ENCODE measurements at places on chromosomes 6 and 20.

DNA sequence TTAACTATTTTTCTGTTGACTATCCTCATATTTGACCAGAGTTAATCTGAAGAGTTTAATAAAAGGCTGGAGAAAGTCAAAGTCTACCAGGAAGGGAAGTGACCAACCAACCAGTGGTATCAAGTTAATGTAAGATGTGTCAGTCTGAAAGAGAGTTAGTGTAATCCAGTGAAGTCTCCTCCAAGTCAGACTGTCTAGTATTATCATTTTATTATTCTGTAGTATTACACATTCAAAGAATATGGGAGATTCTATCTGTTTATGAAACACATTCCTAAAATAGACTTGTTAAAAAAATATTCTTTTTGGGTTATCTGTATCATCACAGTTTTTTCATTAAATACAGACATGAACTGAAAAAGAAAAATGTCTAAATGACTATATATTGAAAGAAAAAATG is 194.4 kb downstream of the BTBD9 start:
- no peak for DNase-seq

DNA sequence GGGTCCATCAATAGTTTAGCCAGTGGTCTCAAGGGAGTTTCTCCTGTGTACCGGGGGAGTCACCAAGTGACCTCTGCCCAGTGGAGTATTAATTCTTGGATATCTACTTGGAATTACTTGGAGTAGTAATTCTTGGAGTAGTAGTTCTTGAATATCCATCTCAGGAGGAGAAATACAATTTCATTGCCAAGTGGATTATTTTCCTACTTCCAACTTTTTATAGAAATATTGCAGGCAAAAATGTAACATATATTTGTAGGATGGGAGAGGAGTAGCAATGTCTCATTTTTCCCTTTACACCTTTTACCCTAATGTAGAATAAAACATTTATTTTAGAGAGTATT is 91.6 kb upstream of the FAM184A start:
- DNase-seq, result no peak

GRCh38 chr6:47371139-47371869 is 61.6 kb upstream of the TNFRSF21 start:
- no peak for DNase-seq

DNA sequence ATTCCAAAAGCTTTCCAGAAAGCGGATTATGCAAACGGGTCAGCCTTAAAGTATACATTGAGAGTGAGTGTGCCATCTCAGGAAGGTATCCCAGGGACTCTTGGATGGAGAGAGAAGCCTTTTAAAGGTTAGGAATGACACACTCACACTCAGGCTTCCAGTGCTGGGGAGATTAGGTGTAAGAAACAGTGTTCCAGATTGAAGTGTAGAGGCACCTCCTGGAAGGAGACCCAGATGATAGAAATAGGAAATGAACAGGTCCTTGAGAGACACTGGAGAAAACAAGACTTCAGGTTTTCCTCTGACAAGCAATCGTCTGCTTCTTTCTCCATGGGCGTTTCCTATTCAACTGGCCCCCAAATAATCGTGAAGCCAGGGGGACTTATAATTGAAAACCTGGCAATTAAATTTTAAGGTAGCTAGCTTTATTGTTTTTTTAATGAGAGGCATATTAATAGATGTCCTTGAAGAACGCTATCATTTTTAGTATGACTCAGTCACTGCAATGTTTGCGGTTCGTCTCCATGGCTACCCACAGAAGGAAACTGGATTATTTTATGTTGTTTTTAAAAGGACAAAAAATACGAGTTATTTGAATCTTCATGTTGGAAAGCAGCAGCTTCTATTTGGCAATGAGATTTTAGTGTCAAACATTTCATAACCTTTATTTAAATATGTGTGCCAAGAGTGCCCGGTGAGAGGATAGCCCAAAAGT is 85.3 kb downstream of the TRMT6 start:
- no peak for DNase-seq

- no peak for DNase-seq
These were observed 17.1 kb upstream of the CALHM6 start for GRCh38 chr6:116444092-116444491.

DNA sequence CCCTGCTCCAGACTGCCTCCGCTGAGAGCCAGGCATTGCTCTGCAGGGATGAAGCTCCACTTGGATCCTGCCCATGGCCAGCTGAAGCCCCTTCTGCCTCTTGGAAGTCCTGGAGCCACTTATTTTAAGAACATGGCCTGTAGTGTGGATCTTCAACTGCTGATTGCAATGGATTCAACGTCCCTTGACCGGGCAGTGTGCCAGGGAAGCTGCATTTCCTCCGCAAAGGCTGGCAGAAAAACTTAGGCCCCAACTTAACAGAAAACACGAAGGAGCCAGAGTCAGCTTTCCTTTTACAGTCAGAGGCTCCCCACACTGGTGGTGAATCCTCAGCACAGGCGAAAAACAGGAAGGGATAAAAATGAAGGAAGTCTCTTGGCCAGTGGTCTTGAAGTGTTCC is 26.3 kb upstream of the FOXQ1 start:
- DNase-seq, result no peak

DNA sequence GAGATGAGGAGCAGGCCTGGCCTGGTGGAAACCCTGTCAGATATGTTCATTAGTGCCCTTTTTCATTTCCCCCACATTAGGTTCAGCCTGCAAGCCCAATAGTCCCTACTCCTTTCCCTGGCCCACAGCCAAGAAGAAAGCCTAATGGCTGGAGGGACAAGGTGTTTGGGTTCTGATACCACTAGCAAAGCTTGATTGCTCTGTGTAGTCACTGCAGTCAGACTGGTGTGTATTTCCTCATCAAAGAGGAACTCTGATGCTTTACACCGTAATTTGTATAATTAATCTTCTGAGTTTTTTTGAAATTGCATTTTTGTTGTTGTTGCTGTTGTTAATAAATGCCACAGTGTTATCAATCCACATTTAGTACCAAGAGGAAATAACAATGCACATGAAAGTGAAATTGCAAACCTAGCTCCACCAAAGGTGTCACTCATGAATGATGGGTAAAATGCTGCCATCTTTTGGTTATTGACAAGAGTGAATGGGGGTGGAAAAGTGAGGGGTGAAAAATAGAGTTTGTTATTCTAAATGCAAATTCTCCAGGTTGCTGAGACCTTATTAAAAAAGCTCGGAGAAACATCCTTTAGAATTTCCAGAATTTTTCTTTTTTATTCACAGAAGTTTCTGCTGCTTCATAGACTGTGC is 320.2 kb upstream of the POU3F2 start:
- no peak for DNase-seq

DNA sequence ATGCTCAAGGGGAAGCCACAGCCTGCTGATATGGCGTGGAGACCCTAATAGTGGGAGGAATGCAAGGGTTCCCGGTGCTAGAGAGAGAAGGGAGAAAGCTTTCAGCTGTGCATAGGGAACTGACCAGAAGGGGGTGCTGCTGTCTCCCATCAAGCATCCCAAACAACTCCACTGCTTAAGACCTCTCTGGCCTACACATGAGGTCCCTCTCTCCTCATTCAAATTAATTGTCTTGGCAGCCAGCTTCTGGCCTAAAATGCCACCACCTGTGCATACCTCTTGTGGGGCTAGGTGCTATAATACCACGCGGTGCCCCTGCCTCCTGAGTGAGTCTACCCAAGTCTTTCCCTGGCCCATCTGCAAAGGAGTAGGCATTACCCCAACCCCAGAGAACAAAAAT is 14.5 kb downstream of the ADISSP start:
- no peak for DNase-seq

DNA sequence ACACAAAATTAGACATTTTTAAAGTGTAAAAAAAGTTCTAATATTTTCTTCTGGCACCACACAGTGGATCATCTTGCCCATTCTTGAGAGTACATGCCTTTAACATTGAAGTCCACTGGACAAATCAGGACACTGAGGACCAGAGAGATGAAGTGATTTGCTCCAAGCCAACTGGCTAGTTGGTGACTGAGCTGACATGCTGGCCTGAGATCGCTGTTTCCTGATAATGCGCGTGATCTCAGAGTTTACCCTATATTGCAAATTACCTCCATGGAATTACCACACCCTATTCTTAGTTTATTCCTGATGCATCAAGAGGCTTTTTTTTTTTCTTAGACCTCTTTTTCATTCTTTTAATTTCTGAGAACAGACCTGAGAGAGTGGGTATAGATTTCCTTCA is 432.8 kb downstream of the CD83 start:
- DNase-seq, result no peak

DNA sequence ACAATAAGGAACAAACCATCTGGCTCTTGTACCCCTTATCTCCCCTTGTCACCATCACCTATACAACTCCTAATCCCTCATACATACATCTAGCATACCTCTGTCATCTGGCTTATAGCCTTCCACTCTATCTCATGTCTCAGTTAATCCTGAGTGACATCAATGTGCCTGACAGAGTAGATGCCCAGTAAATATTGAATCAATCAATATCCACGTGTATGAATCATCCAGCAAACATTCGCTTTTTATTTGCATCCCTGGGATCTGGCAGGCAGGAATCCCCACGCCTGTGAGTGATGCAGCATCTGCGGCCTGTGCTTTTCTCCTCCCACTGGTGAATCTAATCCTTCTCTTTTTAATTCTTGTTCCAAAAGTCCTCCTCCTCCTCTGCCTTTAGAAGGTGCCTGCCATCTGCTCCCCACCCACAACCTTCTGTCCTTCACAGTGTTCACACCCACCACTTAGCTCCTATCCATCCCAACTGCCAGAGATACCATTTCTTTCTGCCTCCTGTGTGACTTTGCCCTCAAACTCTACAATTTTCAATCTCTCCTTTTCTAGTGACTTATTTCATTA is 37.6 kb downstream of the ZNF391 start:
- no peak for DNase-seq

- DNase-seq, result no peak
These were observed 654 bp downstream of the TMEM14C start for GRCh38 chr6:10723567-10723881.

GRCh38 chr20:63667858-63668257 is 9.7 kb downstream of the RTEL1 start:
- no peak for DNase-seq

DNA sequence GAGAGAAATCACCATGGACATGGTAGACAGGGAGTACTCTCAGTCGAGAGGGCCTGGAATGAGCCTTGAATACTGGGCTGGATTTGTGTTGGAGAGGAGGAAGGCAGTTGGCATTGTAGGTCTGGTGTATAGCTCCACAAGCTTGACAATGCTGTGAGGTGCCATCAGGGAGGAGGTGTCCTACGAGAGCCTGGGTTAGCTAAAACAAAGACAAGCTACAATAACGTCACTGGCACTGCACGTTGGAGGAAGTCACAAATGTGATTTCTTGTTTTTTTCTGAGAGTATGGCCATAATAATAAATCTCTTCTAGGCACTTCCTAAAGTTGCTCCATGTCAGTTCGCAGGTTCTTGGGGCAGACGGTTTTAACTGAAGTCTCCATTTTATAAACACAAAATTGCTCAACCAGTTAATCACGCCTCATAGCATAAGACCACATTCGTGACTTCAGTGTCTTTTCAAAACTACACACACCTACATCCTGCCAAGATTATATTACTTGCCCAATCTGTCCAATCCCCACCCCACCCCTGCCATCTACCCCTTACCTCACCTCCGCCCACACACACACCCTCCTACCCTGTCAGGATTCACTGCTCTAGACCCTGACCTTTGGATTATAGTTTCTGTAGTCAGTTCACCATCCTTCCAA is 4.4 kb upstream of the HLA-DMB start:
- no peak for DNase-seq

DNA sequence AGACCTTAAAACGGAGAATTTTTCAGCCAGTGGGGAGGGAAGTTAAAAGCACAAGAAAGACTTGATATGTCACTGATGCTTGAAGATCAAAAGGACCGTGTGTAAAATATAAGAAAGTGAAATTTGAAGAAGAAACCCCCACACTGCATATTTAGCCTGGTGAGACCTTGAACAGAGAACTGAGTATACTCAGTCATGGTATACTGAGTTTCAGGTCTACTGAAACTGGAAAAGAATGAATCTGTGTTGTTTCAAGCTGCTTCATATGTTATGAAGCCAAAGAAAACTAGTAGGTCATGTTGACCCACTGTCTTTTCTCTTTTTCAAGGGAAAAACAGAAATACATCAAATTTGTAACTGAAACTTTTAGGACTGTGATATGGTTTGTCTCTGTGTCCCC is 443.8 kb upstream of the GJE1 start:
- DNase-seq, result no peak

DNA sequence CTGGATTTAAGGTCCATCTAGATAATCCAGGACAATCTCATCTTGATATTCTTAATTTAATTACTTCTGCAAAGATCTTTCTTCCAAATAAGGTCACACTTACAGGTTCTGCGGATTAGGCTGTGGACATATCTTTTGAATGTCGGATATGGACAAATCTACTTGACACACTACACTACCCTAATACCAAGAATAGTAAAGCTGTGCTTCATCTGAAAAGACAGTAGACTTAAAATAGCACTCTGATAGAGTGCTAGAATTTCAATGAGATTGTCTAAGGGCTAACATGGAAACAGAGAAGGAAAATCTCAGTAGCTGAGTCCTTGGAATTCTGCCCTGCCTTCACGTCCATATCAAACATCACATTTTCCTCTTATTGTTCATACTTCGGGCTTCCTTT is 1238.0 kb downstream of the EPHA7 start:
- DNase-seq, result no peak

- DNase-seq, result no peak
These were observed 8.7 kb downstream of the RNF144B start for GRCh38 chr6:18395856-18396197.

DNA sequence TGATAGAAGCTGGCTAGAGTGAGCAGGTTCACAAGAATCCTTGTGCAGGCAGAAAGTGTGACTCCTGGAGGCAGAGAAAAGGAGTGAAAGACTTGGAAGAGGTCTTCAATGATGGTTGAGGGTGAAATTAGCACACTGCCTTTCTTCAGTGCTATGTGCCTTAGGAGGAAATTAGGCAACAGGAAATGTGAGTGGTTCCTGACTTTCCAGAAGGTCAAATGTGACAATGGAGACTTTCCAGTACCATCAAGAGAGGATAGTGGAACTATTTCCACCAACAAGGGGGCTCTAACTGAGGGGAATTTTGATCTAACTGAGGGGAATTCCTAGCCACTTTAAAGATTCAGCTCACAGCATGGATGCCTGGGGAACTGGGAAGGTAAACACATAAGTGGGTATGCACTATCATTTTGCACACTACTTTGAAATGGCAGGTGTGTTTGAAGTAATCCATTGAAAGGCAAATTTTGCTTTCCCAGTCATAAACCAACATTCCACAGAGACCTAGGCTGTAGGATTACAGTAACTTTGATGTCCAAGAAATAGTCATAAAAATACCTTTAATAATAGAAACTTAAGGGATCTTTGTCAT is 90.0 kb downstream of the PERP start:
- DNase-seq, result no peak

- no peak for DNase-seq
These were observed 42.2 kb downstream of the BCL2L1 start for GRCh38 chr20:31680286-31681127.

GRCh38 chr20:9723501-9724202 is 115.2 kb downstream of the PAK5 start:
- no peak for DNase-seq
